Inflammatory macrophage treated with lipopolysaccharide for 1 hour (primary cell): ENCODE measurements at places on chromosomes 1 and 21.

DNA sequence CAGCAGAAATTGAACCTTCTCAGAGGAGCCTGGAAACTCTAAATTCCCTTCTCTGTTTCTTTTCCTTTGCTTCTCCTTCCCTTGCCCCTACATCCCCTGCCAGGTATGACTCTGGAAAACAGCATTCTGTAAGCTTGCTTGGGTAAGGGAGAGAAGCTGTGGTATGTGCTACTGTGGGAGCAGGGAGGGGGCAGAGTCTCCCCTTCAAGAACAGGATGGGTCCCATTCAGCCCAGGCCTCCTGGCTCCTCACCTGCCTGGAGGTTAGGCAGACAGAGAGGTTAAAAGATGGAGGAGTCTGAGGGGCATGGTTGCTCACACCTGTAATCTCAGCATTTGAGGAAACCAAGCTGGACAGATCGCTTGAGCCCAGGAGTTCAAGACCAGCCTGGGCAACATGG, 40.6 kb upstream of the UBE2U start:
- no peak for DNase-seq

GRCh38 chr21:45073301-45074047, 906 bp upstream of the ADARB1 start:
- no peak for DNase-seq

DNA sequence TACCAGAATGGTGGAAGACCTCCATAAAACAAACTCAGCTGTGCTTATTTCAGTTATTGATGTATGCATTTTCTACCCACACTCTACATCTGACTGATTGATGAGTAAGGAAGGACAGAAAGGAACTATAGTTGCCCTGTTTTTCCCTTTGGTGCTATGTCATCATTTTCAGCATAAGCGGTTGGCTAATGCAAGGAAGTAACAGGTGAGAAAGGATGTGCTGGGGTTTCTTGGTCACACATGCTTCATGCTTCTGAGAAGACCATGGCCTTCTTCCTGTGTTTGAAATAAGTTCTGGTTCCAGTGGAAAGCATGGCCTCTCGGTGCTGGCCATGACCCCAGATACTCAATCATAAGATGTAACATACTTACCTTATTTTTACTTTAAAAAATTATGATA, 541.2 kb downstream of the PTPRU start:
- no peak for DNase-seq

DNA sequence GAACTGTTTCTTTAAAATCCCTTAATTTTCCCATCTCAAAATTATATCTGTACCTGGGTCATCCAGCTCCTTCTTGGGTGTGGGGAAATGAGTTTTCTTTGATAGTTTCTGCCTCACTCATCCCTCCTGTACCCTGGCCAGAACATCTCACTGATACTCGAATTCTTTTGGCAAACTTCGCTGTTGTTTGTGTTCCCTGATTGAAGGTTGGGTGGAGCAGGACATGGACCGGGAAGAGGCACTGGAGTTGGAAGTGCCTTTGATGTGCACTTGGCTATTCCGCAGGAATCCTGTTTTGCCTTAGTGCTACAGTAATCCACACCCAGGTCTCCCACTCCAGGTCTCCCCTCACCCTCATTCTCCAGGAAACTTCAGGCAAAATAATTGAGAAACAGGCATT, 11.2 kb downstream of the MINDY1 start:
- no peak for DNase-seq

GRCh38 chr1:199002661-199003060, 363.8 kb downstream of the PTPRC start:
- no peak for DNase-seq

DNA sequence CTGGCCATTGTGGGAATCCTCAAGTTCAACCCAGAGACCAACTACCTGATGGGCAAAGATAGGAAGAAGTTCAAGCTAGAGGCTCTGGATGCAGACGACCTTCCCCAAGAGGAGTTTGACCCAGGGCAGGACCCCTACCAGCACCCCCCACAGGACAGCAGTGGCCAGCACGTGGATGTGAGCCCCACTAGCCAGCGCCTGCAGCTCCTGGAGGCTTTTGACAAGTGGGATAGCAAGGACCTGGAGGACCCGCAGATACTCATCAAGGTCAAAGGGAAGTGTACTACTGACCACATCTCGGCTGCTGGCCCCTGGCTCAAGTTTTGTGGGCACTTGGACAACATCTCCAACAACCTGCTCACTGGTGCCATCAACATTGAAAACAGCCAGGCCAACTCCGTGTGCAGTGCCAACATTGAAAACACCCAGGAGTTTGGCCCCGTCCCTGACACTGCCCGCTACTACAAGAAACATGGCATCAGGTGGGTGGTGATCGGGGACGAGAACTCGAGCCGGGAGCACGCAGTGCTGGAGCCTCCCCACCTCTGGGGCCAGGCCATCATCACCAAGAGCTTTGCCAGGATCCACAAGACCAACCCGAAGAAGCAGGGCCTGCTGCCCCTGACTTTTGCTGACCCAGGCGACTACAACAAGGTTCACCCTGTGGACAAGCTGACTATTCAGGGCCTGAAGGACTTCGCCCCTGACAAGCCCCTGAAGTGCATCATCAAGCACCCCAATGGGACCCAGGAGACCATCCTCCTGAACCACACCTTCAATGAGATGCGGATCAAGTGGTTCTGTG, 30.6 kb upstream of the GPR137B start:
- DNase-seq: no peak

GRCh38 chr21:34174470-34174869, 101.1 kb downstream of the MRPS6 start:
- DNase-seq: no peak

DNA sequence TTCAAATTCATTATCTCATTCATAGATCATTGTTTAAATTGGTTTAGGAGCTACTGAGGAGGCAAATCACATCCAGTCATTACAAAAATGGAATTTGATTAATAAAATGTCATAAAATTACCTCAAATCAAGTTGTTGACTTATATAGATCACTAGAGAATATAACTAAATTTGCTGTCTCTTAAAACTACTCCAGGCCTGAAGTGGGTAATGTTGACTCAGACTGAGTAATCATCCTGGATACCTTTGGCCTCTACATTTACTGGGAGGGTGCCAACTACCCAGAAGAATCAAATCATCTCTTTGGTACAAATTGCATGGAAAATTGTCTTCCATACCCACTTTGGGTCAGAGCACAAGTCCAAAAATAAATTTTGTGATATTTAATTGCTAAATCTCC, 191.2 kb upstream of the GREM2 start:
- no peak for DNase-seq

DNA sequence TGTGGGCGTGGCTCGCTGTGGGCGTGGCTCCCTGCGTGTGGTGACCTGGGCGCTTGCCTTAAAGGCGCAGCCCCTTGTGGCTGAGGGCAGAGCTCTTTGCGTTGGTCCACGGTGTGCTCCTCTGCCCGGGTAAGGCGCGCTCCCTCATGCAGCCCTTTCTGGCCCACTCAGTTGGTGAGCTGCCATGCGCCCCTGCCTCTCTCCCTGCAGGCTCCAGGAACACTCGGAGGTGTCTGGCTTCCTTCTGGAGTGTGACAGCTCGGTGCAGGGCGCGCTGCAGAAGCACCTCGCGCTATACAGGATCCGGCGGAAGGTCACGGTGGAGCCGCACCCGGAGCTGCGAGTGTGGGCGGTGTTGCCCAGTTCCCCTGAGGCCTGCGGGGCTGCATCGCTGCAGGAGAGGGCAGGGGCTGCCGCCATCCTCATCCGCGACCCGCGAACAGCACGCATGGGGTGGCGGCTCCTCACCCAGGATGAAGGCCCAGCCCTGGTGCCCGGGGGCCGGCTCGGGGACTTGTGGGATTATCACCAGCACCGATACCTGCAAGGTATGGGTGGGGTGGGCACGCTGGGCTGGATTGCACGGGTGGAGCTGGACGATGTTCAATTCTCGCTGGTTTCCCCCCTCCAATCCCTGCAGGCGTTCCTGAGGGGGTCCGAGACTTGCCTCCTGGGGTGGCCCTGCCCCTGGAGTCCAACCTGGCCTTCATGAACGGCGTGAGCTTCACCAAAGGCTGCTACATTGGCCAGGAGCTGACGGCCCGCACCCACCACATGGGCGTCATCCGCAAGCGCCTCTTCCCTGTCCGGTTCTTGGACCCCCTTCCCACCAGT, 9.1 kb downstream of the IBA57 start:
- DNase-seq: no peak

DNA sequence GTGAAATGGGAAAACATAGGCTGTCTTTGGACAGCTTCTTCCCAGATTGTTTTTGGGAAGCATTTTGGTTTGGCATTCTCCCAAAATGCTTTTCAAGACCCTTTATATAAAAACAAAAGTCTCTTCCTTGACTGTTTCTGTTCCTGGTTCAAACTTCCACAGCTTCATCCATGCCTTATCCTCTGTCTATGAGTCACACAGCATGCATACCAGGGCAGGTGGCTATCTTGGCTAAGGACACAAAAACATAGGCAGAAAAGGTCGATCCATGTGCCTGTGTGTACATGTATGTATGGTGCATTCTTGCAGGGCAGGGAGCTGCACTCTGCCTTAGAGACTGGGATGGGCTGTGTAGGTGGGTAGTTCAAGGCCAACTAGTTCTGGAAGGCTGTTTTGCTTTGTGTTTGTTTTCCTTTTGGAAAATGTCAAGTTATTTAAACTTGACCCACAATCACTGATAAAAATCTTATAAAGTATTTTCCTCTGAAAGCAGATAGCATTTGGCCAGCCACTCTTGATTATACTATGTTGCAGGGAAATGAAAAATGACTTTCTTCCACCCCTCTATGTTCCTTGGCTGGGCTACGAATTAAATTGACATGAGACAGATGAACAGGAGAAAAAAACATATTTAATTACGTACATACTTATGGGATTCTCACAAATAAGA, 437.0 kb downstream of the SIPA1L2 start:
- DNase-seq: no peak

GRCh38 chr1:244393604-244394176, 58.0 kb downstream of the ADSS2 start:
- DNase-seq: no peak

GRCh38 chr1:106880226-106880625, 176.2 kb upstream of the PRMT6 start:
- DNase-seq: no peak

DNA sequence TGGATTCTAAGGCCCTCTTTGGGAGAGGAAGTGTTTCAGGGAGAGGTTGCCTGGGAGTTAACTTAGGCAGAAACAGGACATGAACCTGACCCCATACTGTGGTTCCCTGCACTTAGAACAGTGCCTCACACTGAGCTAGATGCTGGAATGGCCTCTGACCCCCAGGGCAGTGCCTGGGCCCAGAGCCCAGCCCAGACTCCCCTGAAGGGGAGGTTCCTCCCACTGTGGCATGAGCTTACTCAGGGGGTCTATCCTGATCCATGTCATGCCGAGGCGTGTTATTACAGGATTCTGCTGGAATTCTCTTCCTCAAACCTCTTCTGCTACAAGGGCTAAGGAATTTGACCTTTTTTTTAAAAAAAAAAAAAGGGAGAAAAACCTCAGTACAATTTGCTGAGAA, 72.2 kb downstream of the MRPL37 start:
- DNase-seq: no peak

- no peak for DNase-seq
Measured at GRCh38 chr1:248825573-248825908, 174 bp downstream of the SH3BP5L start.

DNA sequence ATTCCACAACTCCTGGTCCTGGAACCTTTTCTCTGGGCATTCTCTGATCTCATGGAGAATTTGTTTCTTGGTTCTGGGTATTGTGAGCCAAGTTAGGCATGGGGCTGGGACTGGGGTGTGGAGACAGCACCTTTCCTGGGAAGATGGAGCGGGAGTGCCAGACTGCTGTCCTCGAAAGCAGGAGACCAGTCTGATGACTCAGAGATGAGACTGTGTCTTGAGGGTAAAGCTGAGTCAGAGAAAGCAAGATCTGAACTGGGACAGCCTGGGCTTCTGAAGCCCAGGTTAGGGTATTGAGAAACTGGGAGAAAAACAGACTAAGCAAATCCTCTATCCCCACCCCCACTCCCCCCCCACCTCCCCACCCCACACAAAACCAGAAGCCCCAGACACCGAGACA, 2.2 kb upstream of the KANK4 start:
- no peak for DNase-seq

DNA sequence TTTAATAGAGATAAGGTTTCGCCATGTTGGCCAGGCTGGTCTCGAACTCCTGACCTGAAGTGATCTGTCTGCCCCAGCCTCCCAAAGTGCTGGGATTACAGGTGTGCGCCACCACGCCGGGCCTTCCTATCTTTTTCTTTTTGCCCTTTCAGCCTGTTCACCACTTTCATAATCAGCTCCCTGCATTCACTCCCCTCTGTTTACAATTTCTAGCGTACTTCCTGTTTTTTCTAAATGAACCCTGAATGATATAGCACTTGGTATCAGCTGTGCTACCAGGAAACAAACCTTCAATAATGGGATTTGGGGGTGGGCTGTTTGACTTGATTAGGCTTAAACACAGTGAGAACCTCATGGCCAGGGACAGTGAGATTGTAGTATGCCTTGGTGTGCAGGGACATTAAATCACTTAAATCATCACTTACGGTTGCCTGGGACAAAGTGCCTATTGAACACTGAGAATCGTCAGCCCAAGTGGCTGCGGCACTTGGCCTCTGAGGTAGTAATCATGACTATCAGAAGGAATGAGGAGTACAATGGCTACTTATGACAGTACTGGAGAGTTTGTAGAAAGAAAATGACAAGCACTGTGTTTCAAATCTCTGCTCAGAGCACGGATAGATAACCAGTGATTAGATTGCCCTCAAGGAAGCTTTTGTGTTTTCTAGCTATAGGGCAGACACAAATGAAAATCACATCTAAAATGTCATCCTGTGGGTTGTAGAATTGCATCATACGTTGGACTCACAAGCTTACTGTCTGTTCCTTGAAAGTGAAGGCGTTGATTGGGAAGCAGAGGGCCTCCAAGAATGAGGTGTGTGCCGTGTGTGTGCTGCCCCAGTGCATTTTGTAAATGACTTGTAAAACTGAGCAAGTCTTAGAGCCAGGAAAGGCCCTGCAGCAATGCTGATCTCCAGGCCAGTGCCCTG, 661.8 kb downstream of the MATN1 start:
- peak; percentile 8 for DNase-seq

GRCh38 chr1:148362216-148362611, 120.9 kb downstream of the PPIAL4G start:
- DNase-seq: no peak

- DNase-seq: no peak
Measured at GRCh38 chr1:48676822-48677221, 99.9 kb downstream of the BEND5 start.

DNA sequence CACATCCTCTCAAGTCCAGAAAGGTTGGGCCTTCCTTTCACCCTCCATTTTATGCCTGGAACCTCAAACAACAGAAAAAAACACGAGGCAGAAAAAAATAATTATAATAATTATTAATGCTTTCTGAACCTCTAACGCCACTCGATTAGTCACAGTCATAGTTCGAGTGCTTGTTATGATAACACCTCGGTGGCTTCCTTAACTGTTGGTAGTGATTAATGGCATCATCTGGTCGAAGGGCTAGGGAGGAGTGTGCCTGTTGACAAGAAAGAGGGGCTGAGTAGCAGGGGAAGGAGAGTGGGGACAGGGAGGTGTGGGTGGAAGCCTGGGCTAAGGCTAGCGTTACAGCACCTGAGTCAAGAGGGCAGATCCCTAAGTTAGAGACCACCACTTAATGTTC, 21.3 kb upstream of the IL10 start:
- no peak for DNase-seq

GRCh38 chr1:5660141-5660935, 331.9 kb downstream of the NPHP4 start:
- DNase-seq: no peak

GRCh38 chr1:115220340-115221270, 117.4 kb downstream of the NGF start:
- no peak for DNase-seq
